ENCODE measurements at places on chromosomes 11 and 22.

DNA sequence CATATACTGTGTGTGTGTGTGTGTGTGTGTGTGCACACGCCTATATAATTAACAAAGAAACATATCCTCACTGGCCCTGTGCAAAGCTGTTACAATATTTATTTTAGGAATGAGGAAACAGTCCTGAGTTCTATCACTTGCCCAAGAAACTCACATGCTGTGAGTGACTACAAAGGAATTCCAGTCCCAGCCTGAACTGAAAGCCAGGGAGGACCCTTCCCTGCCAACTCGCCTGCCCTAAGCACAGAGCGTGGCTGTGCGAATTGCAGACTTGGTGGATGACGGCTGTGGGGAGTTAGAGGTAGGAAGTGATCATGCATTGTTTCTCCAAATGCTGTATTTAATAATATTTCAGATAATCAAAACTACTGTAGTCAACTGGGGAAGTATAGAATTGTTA, 26.4 kb upstream of the CD5 start:
- DNase-seq, result no peak

DNA sequence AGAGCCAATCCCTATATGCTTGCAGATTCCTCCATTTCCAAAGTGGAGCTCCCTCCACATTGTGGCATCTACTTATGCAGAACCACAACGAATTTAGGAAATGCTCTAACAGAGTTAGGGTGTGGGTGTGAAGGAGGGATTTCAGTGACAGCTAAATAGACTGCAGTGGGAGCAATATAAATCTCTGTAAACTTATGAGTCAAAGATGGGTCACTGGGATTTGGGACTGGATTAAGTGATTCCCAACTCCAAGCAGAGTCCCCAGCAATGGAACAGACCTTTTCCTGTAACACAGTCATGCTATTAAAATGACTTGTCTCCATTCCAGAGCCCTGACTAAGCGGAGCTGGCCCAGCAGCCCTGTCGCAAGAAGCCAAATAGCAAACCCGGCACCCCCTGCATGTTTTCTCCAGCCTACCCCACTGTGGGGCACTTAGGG, 36.6 kb downstream of the RPL27A start:
- DNase-seq, result no peak

DNA sequence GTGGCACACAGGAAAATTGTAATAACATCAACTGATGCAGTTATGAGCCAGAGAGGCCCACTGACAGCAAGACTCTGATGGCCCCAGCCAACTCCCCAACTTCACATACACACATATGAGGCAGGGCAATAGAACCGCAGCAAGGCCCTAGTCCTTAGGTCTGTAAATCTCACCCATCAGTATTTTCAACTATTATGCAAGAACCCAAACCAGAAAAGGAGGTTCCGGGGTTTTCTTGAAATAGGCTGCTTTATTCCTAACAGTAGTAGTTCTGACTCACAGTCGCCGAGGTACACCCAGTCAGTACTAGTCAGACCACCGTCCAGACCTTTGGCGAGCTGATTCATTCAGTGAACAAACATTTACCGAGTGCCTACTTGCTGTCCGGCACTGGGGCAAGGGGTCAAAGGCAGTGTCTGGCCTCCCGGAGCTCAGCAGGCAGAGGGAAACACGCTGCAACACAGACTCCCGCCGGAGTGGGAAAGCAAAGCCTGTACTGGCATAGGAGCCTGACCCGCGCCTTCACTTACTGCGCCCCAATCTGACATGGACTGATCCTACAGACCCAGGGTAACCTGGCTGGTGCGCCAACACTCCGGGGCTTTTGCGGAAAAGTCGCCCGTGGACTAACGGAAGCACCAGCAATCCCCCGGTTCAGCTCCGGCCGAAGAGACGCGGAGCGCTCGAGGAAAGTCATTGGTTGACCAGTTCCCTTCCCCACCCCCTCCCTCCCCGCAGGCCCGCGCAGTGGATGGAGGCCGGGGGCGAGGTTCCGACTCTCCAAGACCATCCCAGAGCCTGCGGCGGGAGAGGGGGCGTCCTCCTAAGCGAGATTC, 1.3 kb downstream of the PLEKHA7 start:
- no peak for DNase-seq

DNA sequence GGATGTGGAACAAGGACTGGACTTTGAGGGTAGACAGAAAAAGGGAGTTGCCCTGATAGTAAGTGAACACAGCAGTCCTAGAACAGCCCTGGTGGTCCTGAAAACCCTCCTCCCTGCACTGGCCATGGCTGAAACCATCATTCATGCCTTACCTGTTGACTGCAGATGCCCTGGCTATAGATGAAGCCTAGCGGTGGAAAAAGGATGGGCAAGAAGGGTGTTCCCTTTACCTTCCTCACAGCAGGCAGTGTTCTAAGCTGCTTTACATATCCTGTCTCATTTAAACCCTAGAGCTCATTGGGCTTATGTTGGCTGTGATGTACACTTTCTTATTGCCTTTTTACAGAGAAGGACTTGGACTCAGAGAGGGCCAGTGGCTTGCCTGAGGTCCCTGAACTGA, 133.6 kb downstream of the C11orf91 start:
- DNase-seq, result no peak

- DNase-seq, result no peak
These were observed 406.6 kb upstream of the LARGE1 start for GRCh38 chr22:34326901-34327300.

GRCh38 chr11:69085490-69086095, 36.9 kb downstream of the TPCN2 start:
- no peak for DNase-seq

DNA sequence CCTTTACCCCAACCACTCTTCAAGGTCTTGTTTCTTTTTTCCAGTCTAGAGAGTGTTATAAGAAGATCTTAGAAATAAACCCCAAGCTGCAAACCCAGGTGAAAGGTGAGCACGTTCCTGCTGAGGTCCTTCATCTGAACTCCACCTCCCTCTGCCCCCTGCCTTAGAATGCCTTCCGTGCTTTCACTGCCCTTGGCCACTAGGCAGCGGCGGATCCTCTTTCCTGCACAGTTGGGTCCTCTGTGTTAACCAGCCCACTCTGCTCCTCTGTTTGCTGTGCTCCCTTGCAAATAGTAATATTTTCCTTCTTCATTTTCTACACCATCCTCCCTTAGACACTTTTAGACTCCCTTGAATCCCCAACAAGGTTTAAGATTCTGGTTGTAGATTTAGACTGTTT, 24.3 kb downstream of the TTC12 start:
- DNase-seq, result no peak

DNA sequence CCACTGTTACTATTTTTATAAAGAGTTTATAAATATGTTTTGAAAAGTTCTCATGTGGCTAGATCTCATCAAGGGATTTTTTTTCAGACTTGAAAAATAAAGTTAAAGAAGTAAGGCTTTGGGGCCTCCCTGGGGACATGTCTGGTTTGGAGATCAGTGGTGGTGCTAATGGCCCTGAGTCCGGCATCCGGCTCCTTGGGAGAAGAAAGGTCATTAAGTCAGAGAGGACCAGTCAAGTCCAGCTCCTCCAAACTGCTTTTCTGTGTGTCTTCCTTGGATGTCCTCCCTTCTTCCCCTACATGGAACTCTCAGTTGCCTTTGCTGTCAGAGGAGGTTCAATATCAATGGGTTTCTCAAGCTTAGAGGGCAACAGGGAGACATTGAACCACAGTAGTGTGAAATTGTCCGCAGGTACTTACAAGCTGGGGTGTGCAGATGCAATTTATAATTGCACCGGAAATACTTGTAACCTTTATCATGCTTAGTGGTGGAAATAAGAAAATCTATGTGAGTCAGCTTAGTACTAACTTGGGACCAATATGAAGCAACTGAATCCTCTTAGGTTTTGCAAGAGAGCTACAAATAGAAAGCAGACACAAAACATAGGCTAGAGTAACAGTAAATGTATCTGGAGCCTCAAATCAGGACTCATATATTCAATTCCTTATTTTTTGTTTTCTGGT, 144.3 kb downstream of the TEAD1 start:
- DNase-seq, result no peak

DNA sequence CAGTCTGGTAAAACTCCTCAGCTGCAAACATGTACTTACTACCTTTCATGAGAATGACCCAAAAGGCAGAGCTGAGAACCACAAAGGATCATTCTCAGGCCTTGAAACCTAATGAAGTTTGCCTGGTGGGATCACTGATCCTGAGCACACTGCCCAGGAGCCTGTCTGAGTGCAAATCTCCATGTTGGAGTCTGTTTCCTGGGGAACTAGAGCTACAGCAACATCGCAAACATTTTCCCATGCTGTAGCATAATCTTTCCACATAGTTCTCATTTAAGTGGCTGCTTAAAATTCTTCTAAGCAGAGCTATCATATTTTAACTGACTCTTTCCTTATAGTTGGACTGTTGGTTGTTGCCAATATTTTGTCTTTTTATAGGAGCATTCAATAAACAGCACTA, 58.5 kb downstream of the GUCY1A2 start:
- no peak for DNase-seq

DNA sequence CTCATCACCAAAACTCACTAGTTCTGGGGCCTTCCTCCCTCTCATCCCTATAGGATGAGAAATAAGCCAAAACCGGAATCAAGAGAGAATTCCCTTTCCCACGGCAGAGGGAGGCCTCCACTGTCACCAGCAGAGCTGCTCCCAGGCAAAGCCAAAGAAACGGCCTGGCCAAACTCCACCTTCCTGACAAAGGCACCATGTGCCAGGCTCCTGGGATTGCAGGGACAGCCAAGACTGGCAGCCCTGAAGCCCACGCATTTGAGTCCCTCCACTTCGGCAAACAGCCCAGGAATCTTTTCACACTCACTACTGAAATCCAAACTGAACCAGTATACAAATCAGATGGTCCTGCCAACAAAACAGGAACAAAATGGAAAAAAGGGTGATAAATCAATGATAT, 6.1 kb downstream of the SMCO4 start:
- no peak for DNase-seq

DNA sequence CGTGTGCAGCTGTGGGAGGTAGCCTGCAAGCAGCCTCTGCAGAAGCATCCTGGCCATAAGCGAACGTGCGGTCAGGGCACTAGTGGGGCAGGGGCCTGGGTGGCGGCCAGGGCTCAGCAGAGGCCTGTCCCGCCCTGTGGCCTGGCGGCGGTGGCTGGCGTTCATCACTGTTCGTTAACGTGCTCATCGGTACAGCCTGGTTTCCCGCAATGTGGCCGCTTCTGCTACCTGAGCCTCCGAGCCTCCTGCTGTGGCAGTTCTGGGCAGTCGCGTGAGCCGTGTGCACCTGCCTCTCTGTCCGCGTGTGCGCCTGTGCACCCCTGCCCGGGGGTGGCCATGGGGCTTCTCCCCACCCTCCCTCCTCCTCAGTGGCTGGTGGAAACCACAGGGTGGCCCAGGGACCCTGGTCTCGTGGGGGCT, 117.9 kb downstream of the KCNQ1OT1 start:
- DNase-seq, result no peak

DNA sequence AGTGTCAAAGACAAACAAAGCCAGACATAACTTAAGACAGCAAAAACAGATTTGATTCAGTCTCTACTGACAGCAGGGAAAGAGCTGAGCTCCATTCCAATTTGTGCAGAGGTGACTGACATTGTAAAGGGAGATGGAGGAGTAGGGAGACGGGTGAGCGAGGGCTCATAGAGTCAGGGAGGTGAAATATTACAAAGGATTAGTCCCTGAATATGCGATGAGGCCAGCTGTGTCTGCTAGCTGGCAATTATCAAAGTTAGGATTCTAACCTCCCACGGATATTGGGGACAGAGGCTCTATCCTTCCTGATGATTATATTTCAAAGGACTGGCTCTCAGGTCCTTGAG, 8.3 kb downstream of the PLAAT2 start:
- DNase-seq, result no peak

- no peak for DNase-seq
These were observed 771.7 kb downstream of the TBC1D22A start for GRCh38 chr22:47533961-47534803.

- no peak for DNase-seq
These were observed 82.2 kb upstream of the SEPTIN5 start for GRCh38 chr22:19631899-19632667.

DNA sequence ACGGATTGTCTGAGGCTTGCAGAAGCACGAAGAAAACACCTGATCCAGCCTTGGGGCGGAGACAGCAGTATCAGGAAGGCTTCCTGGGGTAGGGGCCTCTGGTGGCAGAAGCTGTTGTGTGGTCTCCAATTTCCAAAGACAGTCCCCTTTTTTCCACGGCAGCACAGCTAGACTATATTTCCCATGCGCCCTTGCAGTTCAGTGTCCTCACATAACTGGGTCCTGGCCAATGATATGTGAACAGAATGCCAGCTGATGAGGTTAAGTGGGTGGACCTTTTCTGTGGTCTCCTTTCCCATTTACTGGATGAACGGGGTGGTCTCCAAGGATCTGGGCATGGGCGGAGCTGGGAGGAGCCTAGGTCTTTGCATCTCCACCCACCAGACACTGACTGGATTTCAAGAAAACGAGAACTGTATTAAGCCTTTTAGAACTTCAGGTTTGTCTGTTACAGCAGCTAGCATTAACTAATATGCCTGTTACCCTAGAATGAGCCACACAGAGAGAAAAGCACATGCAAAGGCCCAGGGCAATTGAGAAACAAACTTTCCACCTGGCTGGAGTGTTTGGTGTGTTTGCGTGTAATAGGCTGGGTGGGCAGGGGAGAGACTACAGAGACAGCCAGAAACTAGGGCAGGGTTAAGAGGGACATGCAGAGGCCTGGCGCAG, 6.2 kb downstream of the GAL3ST1 start:
- DNase-seq, result no peak

- DNase-seq, result peak; percentile 61
These were observed 67.2 kb upstream of the BMAL1 start for GRCh38 chr11:13210424-13210823.

DNA sequence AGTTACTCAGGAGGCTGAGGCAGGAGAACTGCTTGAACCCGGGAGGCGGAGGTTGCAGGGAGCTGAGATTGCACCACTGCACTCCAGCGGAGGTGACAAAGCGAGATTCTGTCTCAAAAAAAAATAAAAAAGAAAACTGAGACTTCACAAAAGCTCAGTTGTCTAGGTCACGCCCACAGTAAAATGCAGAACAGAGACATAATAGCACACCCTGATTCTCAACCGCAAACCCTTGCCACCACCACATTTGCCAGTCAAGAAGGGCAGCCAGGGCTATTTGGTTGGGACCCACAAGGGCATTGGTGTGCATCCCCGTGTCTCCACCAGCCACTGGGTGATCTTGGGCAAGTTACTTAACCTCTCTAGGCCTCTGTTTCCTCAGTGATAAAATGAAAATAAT, 25.4 kb downstream of the CREB3L1 start:
- no peak for DNase-seq

DNA sequence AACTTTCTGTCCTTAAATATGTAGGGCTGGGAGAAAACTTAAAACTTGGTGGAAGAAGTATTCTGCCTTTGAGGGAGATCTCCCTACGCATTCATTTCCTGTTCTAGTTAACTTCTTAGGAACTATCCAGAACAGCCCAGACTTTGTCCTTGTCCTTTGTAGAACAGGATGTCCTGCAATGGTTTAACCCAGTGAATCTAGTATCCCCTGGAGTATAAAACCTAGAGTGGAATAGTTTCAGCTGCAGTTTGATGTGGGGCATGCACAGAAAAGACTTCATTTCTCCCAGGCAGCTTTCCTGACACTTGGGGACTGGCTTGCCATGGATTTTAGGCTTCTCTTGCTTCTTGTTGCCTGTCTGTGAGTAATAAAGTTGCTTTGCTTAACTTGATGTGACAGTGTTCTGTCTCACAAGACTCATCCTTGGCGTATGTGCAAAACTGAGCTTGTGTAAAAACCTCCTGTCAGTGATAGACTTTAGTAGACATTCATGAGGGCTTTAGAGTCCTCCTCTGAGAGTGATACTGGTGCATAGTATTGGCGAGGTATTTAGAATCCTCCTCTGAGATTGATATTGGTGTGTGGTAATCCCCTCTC, 28.2 kb downstream of the ARHGAP42 start:
- no peak for DNase-seq

- DNase-seq, result no peak
These were observed 611 bp upstream of the USP2 start for GRCh38 chr11:119382101-119382500.

GRCh38 chr11:11288972-11289616, 64.0 kb downstream of the CSNK2A3 start:
- DNase-seq, result no peak
